Activated CD8-positive, alpha-beta memory T cell treated with anti-CD3 and anti-CD28 coated beads for 4 hours (primary cell): ENCODE measurements at places on chromosomes 1 and 21.
A peak's percentile ranks its signal among the peaks of the same experiment; 100 is the strongest.

- DNase-seq = no peak
Observed at GRCh38 chr1:78355656-78356055, 135.1 kb upstream of the PTGFR start.

GRCh38 chr1:169312084-169312954 lies 55.3 kb downstream of the NME7 start:
- peak; percentile 30 for DNase-seq

DNA sequence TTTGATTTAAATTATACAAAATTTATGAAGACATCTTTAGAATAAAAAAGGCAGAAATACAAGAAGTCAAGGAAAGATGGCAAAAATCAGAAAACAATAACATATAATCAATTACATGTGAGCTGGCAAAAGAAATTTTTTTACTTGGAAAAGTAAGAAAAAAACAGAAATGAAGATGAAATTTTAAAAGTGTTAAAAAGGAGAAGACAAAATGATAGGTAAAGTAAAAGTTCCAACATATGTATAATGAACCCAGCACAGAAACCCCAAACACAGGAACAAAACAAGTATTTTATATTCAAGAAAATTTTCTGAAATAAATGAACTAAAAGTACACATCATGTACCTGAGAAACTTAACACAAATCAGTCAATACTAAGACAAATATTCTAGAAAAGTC lies 63.4 kb downstream of the USP1 start:
- no peak for DNase-seq

DNA sequence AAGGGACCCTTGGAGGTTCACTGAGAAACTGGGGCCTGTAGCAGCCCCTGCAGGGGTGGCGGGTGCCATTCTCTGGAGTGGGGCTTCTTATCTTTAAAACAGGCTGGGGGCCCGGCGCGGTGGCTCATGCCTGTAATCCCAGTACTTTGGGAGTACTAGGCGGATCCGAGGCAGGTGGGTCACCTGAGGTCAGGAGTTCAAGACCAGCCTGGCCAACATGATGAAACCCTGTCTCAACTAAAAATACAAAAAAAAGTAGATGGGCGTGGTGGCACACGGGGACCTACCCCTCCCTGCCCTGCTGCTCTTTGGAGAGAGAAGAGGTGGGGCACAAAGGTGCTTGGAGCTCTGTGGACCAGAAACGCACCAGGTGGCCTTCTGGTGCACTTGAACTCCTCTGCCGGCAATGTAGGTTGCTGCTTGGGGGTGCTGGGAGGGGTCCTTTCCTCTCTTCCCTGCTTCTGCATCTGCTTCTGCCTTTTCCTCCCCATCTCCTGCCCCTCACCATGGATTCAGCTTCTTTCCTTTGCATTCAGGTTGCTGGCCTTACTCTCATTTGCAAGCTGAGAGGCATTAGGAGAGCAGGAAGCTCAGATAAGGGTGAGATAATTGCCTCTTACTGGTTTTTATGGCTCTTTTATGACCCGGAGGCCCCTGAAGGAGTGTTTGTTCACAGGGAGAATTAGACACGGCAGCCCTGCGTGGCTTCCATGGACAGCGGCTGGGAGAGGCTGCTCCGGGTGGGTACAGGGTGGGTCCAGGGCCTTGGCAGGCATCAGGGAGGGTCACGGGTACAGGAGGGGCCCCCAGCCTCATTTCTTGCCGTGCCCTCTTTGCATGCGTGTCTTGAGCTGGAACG lies 57.4 kb downstream of the ARHGEF10L start:
- no peak for DNase-seq

DNA sequence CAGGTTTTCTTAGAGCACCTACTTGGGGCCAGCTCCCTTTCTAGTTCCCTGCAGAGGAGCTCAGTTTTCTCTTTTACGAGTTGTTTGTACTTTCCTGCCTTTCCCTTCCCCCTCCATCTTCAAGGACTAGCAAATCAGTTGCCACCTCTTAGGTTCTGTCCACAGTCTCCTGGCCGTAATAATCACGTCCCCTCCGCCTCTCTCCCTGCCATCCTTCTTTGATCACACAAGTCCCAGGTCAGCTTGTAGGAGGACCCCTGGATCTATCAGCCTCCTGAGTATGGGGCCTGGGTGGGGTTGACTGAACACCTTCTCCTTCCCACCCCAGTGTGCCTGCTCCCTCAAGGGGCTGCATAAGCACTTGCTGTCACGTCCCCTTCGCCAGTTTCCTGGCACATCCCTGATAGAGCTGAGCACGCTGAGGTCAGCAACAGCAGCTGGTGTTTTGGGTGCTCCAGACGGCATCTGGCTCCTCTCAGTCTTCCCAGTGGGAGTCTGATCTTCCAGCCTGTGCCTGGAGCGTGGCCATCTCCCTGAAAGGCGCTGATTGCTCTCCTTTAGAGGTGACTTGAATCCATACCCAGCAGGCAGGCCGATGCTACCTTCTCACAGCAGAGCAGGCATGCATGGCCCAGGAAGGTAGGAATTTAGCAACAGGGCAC lies 216.1 kb upstream of the TMEM51 start:
- no peak for DNase-seq

DNA sequence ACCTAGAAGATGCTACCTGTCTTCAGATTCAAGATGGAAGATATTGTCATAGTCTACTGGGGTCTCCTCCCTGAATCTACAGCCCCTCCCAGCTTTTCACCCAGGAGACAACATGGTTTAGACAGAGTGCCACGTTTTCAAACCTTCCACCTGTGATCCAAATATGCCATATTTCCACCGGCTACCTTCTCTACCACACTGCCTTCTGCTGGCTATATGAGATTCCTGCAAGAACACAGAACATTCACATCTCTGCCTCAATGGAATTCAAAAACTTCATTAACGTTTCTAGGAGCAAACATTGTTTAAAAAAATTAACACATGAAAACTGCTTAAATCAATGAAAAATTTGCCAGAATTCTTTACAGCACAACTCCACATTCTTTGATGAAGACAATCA lies 12.9 kb upstream of the LELP1 start:
- no peak for DNase-seq

GRCh38 chr1:9278585-9279153 lies 14.0 kb upstream of the SPSB1 start:
- no peak for DNase-seq

DNA sequence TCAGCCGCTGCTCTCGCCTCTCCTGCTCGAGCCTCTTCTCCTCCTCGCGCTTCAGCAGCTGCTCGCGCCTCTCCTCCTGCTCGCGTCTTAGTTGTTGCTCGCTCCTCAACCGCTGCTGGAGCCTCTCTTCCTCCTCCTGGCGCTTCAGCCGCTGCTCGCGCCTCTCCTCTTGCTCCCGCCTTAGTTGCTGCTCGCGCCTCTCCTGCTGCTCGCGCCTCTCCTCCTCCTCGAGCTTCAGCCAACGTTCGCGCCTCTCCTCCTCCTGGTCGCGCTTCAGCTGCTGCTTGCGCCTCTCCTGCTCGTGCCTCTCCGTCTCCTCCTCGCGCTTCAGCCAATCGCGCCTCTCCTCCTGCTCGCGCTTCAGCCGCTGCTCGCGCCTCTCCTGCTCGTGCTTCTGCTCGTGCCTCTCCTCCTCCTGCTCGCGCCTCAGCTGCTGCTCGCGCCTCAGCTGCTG lies 3.7 kb downstream of the TCHH start:
- no peak for DNase-seq
